ENCODE measurements at places on chromosomes 11 and 22.

DNA sequence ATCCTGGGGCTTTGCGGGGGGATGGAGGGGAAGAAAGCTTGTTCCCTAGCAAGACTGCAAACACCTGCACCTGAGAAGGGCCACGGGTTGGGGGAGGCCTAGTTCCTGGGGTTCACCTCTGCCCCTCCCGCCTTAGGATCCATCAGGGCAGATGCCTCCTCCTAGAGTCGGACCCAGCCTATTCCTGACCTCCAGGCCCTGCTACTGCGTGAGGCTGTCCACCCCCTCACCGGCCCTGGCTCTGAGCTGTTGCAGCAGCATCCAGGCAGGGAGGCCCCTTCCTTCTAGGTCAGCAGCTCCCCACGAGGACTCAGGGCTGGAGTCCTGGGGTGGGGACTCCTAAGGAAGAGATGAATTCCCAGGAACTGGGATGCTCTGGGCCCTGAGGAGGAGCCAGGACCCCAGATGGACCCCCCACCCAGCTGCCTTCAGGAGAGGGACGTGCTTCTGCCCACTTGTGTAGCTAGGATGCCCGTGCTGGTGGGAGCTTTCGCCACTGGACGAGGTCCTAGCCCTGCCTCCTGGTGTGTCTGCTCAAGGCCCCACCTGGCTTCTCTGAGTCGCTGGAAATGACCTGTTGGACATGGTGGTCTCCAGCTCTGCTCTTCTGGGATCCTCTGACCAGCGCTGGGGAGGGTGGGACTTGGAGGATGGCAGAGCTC, 10.3 kb downstream of the MRGPRF start:
- no peak for DNase-seq

DNA sequence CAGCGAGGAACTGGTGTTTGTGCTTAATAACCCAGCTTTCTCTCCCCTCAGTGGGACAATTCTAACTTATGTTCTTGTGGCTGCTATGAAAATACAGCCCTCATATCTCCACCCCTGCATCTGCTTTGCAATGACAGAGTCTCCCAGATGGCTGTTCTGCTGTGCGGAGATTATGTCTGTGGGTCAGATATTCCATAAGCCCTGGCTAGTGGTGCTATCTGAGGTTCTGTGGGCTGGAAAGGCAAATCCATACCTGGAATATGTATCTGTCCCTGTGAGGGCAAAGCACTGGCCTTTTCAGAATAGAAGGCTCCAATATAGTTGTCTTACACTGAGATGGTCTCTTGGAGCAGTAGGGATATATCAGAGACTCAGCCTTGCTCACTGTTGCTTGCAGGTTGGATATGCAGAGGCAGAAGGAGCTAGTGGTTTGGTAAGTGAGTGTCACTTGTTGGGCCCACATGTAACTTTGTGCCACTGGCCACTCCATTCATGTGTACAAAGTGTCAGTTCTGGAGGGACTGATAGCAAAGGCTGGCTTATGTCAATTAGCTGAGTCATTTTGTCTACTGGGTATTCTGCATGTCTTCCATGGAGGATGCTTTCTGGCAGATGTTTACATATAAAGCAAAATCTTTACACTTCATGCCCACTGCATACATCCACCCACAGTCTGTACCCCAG, 246.6 kb downstream of the FAM76B start:
- DNase-seq = no peak

DNA sequence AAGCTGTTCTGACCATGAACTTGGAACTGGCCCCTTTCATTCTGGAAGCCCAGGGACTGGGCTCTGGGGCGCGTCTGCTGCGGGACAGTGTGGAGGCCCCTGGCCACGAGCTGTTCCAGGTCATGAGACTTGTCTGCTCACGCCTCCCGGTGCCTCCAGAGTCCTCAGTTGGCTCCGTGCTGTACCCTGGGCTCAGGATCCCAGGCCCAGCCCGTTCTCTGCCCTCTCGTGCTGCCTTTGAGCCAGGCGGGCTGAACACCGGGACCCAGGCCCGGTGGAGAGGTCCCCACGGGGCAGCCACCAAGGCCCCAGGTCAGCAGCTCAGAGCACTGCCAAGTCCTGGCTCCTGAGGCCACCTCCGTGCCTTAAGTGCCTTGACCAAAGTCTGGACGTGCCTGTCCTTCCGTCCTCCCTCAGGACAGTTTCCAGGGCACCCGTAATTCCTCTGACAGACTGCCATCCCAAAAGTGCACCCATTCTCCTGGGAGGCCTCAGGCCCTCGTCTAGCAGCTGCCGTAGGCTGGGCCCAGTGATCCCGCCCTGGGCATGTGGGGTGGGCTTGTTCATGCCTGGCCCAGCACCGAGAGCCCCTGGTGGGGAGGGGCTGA, 36.3 kb upstream of the PPARA start:
- no peak for DNase-seq

DNA sequence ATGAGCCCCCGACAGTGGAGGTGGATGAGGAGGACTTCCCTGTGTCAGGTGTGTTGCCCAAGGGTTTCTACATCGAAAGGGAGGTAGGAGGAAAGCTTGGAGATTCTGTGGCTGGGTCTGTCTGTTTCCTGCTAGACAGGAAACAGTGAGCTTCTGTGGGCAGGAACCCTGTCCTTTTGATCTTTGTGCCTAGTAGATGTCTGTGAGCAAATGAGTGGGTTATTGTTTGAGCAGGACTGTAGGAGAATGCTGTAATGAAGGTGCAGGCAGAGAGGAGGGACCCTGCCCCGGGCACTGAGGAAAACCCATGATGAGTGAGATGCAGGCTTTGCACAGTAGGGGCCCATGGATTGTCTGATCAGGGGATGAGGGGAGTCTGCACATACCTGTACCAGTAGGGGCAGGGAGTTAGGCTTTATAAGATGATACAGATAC, 14.0 kb downstream of the USP35 start:
- no peak for DNase-seq

DNA sequence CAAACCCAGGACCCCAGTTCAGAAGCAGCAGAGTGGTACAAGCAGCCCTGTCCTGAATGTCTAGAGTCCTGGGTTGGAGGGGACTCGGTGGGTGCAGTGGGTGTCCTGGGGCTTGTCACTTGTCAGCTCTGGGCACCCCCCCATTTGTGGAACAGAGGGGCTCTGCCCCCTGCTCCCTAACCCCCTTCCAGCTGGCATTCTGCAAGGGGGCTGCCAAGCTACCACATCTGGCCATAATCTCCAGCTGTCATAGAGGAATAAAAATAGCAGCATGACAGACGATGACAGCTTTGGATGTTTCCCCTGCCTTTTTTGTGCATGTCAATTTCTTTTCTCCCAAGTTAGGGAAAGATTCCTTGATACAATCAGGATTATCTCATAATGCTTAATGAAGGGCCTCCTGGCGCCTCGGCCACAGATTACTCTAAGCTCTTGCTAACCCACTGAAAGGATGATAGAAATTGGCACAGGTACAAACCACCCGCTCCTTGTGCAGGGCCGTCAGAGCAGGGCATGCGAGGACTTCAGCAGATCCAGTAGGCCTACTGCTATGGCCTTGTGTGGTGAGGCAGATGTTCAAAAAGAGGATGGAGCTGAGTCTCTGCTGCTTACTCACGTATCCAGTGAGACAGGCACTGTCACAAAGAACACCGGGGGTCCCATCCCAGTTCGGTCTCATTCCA, 83.0 kb downstream of the ISX start:
- no peak for DNase-seq

- DNase-seq = no peak
These were observed 52.6 kb downstream of the ARHGAP42 start for GRCh38 chr11:100739666-100740065.

- no peak for DNase-seq
These were observed 37.1 kb upstream of the SUSD2 start for GRCh38 chr22:24144056-24144777.

- peak; percentile 48 for DNase-seq
These were observed 13.5 kb downstream of the SEZ6L start for GRCh38 chr22:26182723-26183122.

GRCh38 chr11:33881651-33882503, 10.0 kb downstream of the LMO2 start:
- DNase-seq = no peak

- no peak for DNase-seq
These were observed 34.6 kb upstream of the MMP13 start for GRCh38 chr11:102990145-102990544.

- DNase-seq = no peak
These were observed 123.9 kb downstream of the MRTFA start for GRCh38 chr22:40512426-40513136.

DNA sequence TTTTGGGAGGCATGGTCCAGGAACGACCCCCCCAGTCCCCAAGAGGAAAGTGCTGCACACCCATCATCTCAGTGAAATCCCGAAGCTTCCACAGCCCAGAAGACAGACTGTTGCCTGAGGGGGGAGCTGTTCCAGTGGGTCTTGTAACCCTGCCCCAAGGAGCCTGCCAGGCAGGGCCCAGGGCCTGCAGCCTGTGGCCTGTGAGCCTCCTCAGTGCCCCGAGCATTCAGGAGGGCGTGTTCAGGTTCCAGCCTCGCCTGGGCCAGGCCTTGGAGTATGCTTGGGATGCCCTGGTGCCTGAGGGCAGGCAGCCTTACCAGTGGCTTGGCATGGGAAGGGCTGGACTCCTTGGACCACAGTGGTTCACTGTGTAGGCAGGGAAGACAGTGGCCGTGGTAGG, 18.0 kb upstream of the CABP2 start:
- no peak for DNase-seq

- no peak for DNase-seq
These were observed 9.7 kb upstream of the THY1 start for GRCh38 chr11:119432484-119433357.

DNA sequence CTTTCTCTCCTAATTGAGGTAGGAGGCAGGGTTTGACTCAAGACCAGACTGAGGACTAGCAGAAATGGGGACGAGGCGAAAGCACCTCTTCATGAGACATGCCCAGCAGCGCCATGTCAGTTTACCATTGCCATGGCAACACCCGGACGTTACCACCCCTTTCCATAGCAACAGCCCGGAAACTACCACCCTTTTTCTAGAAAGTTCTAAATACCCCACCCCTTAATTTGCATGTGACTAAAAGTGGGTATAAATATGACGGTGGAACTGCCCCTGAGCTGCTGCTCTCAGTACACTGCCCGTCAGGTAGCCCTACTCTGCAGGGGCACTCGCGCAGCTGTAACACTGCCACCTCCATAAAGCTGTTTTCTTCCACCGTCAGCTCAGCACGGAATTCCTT, 5.9 kb upstream of the RAC2 start:
- no peak for DNase-seq
